T-cell (primary cell): ENCODE measurements at places on chromosomes 2 and 18. TPM values are rescaled to one million over a fixed set of nuclear protein-coding genes. Genes with fewer than 3 reads are reported as not detected.

The GBX2 gene
- not detected for total RNA-seq

The MGAT4A gene
- 199 TPM for total RNA-seq

The ONECUT2 gene
- total RNA-seq: not detected

The DCDC2C gene
- total RNA-seq: not detected

DNA sequence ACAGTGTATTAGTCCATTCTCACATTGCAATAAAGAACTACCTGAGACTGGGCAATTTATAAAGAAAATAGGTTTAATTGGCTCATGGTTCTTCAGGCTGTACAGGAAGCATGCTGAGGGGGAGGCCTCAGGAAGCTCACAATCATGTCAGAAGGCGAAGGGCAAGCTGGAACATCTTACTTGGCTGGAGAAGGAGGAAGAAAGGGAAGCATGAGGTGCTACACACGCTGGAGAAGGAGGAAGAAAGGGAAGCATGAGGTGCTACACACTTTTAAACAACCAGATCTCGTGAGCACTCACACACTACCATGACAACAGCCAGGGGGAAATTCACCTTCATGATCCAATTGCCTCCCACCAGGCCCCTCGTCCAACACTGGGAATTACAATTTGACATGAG is 95.3 kb upstream of the FAM110C start:
- DNase-seq: no peak

GRCh38 chr2:162072181-162072702 is 1.8 kb downstream of the DPP4 start:
- DNase-seq: no peak

- no peak for DNase-seq
Observed at GRCh38 chr2:101815739-101816391, 118.4 kb downstream of the MAP4K4 start.

GRCh38 chr2:212547716-212548454 is 9.3 kb upstream of the ERBB4 start:
- no peak for DNase-seq

- no peak for DNase-seq
Observed at GRCh38 chr2:8368463-8368862, 313.4 kb upstream of the ID2 start.

DNA sequence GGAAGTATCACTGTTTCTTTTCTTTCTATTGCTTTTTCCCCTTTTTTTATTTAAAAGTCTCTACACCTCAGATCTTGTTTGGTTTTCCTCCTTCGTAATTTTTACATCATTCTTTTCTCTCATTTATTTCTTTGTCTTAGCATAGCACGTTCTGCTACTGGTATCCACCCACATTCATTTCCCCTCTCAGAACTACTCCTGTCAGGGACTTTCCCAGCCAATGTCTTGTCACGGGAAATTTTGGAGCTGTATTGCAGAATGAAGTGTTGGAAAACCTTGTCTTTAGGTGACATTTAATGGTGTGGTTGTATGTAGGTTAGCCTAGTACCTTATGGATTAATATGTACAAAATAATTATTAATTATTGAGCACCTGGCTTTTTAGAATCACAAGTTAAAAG is 34.0 kb downstream of the TTLL4 start:
- no peak for DNase-seq

DNA sequence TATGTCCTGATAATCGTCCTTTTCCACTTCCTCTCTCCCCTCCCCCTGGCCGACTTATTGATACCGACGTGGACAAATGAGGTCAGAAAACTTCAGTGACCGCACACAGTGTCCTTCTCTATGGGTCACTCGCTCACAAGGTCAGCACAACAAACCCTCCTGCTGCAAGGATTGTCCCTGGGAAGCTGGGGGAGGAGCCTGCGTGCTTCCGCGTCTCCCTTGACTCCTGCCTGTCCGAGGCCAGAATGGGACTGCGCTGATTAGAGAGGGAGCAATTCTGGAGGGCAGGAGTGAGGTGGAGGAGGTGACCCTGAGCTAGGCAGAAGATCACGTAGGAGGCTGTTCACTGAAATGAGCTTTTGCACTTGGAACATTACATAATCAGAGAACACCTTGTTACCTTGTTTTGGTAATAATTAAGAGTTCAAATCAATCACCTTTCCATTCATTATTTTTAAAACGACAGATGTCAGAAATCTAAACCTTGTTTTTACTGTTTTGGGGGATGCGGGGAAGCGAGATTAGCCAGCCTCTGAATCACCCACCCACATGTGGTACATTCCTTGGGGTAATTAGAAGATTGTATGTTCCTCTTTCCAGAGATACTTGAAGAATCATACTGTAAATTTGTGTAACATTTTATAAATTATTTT is 70.6 kb downstream of the CTAGE1 start:
- no peak for DNase-seq

- no peak for DNase-seq
Observed at GRCh38 chr2:7861910-7862702, 819.8 kb upstream of the ID2 start.

DNA sequence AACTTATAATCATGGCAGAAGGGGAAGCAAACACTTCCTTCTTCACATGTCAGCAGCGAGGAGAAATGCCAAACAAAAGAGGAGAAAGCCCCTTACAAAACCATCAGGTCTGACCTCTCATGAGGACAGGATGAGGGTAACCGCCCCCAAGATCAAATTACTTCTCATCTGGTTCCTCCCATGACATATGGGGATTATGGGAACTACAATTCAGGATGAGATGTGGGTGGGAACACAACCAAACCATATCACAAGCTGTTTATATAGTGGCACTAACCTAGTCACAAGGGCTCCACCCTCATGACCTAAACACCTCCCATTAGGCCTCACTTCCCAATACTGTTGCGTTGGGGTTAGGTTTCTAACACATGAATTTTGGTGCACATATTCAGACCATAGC is 110.0 kb downstream of the OSBPL6 start:
- DNase-seq: no peak

DNA sequence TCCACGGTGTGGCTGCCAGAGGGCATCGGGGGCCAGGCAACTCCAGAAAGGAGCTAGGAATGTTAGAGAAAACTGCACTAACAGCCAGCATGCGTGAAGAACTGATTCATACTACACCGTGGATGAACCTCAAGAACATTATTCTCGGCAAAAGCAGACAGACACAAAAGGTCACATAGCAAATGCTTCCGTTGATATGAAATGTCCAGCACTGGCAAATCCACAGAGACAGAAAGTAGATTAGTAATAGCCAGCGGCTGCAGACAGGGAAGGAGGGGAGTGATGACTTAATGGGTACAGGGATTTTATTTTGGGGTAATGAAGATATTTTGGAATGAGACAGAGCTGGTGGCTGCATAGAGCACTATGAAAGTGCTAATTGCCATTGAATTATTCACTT is 37.4 kb downstream of the SCTR start:
- no peak for DNase-seq

DNA sequence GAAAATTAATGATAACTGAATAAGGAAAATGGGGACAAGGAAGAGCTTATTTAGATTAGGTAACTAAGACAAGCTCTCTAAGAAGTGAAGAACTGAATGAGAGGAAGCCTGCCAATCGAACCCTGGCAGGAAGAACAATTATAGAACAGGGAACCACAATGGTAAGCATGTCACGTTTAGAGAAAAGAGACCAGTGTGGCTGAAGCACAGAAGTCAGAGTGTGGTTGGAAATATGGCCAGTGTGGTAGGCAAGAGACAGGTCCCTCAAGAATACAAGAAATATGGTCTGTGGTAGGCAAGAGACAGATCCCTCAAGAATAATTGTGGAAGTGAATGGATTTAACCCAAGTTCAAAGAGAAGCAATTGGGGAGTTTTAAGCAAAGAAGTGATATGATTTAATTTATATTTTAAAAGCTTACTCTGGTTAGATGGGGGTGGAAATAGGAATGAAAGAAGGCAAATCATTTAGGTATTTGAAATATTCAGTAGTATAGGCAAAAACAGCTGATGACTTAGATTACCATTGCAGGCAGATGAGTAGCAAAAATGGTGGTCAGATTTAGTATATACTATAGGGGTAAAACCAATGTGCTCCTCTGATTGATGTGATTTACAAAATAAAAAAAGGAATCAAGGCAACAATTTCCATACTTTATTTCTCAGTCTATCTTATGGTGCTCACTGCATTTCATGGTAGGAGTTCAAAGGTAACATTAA is 38.8 kb upstream of the ERMN start:
- DNase-seq: no peak

DNA sequence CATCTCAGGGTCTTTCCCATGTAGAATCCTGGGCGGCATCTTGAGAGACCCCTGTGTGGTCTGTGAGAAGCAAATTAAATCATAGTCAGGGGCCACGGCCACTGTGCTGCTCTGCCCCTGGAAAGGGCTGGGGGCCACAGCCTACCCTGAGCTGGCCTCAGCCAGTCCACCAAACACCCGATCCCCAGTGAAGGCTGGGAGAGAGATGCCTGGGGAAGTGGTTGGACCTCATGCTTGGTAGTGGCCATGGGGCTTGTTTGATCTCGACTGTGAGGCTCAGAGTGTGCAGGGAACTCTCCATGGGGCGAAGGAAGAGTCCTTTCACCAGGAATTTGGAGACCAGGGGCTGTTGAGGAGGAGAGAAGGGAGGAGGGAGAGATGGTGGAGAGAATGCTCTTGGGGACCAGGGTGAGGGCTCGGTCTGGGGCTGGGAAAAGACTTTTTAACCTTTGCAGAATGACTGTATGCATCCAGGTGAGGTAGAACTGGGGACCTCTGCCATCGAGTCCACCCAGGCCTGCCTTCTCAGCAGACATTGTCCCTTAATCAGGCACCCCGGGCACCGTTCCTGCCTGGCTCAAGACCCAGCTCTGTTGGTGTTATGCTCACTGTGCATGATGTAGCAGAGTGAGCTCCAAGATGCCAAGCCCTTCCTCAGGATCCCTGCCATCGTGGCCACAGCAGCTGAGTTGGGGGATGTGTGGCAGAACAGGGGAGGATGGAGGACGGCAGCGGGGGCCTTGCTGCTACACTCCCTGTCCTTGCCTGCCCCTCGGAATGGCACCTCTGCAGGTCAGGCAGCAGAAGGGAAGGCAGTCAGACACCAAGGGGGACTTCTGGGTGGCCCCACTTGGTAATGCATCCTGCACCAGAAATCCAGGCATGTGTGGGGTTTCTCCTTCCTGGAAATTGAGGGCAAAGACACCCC is 249.9 kb downstream of the DYSF start:
- DNase-seq: no peak

GRCh38 chr2:65530547-65531320 is 98.3 kb upstream of the SPRED2 start:
- no peak for DNase-seq

GRCh38 chr2:213189001-213189899 is 37.8 kb upstream of the IKZF2 start:
- DNase-seq: no peak

DNA sequence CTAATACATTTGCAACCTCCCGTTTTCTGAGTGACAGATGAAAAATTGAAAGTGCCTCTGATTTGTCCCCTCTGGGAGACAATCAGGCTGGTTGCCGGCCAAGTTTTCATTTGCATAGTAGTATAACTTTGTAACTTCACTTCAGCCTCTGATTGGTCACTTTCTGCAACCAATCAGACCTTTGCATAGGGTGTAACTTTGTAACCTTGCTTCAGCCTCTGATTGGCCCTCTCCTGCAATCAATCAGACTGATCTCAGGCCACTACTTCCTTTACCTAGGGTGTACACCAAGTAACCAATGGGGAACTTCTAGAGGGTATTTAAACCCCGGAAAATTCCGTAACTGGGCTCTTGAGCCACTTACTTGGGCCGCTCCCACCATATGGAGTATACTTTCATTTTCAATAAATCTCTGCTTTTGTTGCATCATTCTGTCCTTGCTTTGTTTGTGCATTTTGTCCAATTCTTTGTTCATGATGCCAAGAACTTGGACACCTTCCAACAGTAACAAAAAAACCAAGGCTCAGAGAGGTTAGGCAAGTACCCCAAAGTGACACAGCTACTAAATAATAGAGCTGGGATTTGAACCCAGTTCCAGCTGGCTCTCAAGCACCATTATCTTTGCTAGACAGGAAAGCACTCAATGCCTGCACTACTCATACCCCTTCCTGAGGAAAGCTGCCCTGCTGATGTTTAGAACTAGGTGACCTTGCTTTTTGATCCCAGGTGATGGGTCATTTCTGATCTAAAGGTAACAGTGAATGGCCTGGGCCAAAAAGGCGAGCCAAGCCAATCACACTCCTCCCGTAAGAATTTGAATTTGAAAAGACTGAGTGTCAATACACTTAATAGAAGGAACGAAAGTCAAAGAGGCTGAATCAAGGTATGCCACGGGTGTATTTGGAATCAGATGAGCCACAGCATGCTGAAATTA is 10.9 kb upstream of the MYOM1 start:
- DNase-seq: no peak

- no peak for DNase-seq
Observed at GRCh38 chr2:71846669-71847291, 300.9 kb downstream of the CYP26B1 start.

DNA sequence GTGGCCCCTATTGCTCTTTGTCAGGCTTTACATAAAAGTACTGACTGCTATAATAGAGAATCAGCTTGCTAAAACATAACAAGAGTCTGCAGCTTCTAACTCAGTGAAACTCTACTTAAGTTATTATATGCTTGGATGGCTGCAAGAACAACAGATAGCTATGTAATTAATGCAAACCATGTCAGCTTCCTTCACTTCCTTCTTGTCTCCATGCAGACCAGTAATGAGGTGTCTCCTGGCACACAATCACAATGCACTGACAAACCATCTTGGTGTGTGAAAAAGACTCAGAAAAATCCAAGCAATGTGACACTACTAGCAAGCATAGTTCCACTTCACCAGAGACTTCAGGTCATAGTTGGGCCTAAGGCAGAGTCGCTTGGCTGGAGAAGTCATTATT is 2068.9 kb upstream of the PIK3C3 start:
- DNase-seq: no peak

DNA sequence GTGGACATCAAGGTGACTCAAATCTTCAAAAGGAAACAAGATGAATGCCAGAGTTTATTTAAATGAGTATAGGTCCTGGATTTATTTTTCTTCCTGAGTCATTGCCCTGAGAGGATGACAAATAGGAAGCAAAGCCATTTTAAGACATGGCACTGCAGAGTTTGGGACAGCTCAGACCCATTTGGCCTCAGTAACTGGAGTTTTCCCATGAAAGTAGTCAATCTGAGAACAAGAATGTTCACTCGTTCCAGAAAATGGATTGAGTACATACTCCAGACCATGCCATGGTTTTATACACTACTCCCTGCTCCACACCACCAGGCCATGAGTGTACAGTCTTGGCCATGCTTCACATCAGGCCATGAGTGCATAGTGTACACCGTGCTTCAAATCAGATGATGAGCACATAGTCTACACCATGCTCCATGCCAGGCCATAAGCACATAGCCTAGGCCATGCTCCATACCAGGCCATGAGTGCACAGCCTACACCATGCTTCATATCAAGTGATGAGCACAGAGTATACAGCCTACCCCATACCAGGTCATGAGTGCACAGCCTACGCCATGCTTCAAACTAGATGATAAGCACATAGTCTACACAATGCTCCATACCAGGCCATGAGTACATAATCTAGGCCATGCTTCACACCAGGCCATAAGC is 202.4 kb downstream of the FBXO15 start:
- DNase-seq: no peak
